ENCODE measurements at places on chromosomes 2 and 18.
A peak's percentile ranks its signal among the peaks of the same experiment; 100 is the strongest.

- no peaks in the 10 kb centered on the region for H3K36me3 ChIP-seq
- H3K4me1 ChIP-seq, result peaks cover 3% of the 10 kb centered on the region
- no peaks in the 10 kb centered on the region for H3K27me3 ChIP-seq
Observed at GRCh38 chr2:85675866-85676548, 8.0 kb upstream of the SFTPB start.

DNA sequence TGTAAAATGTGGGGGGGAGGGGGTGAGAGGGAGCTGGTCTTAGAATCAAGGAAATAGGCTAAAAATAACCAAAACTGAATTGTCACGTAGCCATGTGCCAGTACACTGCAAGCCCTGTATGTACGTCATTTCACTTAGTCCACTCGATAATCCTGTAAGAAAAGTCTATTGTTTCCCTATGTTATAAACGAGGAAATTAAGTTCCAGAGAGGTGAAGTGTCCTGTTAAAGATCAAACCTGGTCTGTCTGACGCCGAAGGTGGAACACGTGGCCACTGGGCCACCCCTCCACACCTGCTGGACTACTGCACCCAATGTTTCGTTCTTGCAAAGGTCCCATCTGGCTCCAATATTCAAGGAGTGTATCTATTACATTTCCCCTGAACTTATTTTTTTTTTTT, 29.6 kb downstream of the TFCP2L1 start:
- peaks cover under 1% of the 10 kb centered on the region for H3K4me1 ChIP-seq
- no peak for DNase-seq
- H3K27ac ChIP-seq, result no peak overlapping the region

DNA sequence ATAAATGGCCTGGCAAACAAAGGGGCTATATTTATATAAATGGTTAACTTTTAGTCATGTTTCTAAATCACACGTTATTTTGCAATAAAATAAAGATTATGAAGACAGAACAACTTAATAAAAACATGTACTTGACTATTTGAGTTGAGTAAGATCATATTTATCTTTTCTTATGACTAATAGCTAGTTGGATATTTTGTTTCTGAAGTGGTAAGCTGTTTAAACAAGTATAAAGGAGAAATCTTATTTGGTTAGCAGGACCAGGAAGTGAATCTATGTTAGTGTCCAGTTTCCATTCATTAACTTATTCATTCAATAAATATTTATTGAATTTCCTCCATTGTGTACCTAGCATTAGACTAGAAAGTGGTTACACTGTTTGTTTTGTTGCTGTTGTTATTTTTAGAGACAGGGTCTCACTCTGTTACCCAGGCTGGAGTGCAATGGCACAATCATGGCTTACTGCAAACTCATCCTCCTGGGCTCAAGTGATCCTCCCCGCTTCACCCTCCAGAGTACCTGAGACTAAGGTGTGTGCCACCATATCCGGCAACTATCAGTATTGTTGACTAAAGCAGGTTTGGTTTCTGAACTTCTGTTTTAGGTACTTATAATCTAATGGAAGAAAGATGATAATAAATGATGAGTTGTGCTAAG, 312.6 kb downstream of the DPP10 start:
- H3K4me1 ChIP-seq, result peaks cover 8% of the 10 kb centered on the region
- no peak overlapping the region for H3K4me3 ChIP-seq
- H3K27ac ChIP-seq, result no peak overlapping the region
- H3K36me3 ChIP-seq, result no peaks in the 10 kb centered on the region
- no peaks in the 10 kb centered on the region for H3K27me3 ChIP-seq
- DNase-seq, result no peak

DNA sequence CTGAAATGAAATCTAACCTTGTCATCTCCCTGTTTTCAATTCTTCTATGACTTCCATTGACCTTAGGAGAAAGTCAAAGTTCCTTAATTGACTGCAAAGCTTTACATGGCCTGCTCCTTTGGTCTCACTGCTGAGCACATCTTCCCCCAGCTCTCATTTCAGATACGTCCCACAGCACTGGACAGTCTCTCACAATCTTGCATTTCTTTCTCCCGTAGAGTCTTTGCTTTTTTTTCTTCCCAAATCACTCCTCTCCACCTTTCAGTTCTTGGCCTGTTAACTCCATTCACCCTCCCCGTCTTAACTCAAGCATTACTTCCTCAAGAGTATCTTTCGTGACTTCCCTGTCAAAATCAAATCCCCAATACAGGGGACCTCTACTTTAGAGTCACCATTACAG, 67.2 kb downstream of the DDX1 start:
- H3K27ac ChIP-seq, result no peak overlapping the region
- no peaks in the 10 kb centered on the region for H3K27me3 ChIP-seq
- no peak for DNase-seq
- H3K4me3 ChIP-seq, result no peak overlapping the region
- H3K4me1 ChIP-seq, result no peaks in the 10 kb centered on the region
- no peaks in the 10 kb centered on the region for H3K36me3 ChIP-seq

- H3K36me3 ChIP-seq, result no peaks in the 10 kb centered on the region
- no peaks in the 10 kb centered on the region for H3K4me1 ChIP-seq
- no peak for DNase-seq
Observed at GRCh38 chr18:57837917-57838548, 34.9 kb upstream of the ATP8B1 start.

DNA sequence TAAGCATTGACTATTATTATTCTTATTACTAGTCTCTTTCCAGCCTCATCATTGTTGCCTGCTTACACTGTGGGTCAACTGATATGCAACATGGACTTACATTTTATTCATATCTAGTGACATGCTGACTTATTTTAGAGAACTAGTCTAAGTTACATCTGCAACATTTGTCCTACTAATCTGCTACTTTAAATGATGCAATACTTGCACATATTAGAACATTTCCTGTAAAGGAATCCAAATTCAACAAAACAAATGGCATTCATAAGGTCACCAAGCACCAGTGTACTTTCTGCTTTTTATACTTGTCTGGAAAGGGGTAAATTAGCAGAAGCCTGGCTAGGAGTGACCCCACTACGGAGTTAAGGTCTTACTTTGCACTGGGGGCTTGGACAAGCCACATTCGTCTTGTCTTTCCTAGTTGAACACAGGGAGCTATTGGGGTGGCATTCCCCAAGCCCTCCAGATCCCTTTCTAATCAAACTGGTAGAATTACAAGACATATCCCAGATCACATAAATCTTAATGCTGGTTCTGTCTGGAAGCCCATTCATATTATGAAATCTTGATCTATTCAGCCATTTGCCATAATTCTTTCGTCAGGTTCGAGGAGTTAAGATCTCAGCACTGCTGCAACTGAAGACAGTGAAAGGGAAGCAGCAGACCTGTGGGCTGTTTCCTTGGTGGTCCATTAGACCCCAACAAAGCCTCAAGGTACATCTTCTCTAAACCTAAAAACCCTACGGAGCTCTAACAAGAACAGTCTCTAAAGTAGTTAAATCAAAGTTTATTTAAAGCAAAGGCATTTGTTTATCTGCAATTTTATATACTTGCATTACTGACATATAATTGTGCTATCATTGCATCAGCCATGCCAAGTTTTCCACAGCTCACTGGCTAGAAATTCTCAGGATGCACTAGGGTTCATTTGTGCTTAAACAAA, 49.9 kb upstream of the RTN4 start:
- no peaks in the 10 kb centered on the region for H3K27me3 ChIP-seq
- H3K4me3 ChIP-seq, result no peak overlapping the region
- H3K4me1 ChIP-seq, result peaks cover 43% of the 10 kb centered on the region
- peak overlapping the region; percentile 31 for H3K27ac ChIP-seq
- no peak for DNase-seq
- no peaks in the 10 kb centered on the region for H3K36me3 ChIP-seq

Measured in pancreas (tissue), 10 donors.